ENCODE measurements at places on chromosomes 4 and X. TPM values are rescaled to one million over a fixed set of nuclear protein-coding genes. Genes with fewer than 3 reads are reported as not detected.

Gene TMSB15C
- not detected for polyA plus RNA-seq

Gene FAAH2
- 2.8 TPM for polyA plus RNA-seq

DNA sequence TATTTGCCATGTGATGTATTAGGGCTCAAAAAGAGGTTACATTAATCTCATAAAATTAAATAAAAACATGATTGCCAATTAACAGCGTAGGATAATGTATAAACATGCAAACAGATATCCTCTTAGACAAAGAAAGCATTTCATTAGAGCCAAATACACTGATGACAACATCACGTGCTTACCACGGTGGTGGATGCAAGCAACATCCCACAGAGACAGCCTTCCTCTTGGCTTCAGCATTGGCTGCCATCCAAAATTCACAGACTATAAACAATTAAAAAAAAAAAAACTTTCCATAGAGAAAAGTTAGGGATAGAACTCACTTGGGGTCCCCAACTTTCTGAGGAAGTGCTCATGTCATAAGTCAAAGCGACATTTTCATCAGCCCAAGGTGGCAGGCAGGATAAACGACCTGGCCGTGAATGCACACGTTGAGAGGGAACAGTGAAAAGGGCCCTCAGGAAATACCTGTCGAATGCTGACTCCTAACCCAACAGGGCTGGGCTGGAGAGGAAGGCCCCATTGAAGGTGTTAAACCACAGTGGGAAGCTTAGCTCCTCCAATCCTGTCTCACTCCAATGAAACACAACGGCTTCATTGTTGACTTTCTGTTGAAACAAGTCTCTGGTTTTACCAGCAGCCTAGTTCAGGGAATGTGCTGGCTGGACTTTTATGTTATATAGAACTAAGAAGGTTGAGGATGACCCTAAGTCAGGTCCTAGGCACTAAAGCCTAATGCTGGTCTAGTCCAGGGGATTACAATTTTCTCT lies 48.4 kb downstream of the IDS start:
- DNase-seq = no peak
- no peak overlapping the region for H3K4me3 ChIP-seq
- no peaks in the 10 kb centered on the region for H3K4me1 ChIP-seq
- H3K36me3 ChIP-seq = no peaks in the 10 kb centered on the region

Gene NAP1L2
- polyA plus RNA-seq = 1.8 TPM

GRCh38 chrX:151974336-151975227 lies at the start of gene GABRE:
TSS of gene GABRE (minus strand) at chrX:151974676. CDS start at chrX:151974625, 51 bp downstream.
- peaks cover 4% of the 10 kb centered on the region for H3K4me1 ChIP-seq
- peak within 1 kb of the TSS; percentile 62 for H3K4me3 ChIP-seq
- H3K27me3 ChIP-seq = no peaks in the 10 kb centered on the region
- H3K36me3 ChIP-seq = no peaks in the 10 kb centered on the region
- peak within 1 kb of the TSS; percentile 70 for H3K27ac ChIP-seq
- peak; percentile 62 for DNase-seq

DNA sequence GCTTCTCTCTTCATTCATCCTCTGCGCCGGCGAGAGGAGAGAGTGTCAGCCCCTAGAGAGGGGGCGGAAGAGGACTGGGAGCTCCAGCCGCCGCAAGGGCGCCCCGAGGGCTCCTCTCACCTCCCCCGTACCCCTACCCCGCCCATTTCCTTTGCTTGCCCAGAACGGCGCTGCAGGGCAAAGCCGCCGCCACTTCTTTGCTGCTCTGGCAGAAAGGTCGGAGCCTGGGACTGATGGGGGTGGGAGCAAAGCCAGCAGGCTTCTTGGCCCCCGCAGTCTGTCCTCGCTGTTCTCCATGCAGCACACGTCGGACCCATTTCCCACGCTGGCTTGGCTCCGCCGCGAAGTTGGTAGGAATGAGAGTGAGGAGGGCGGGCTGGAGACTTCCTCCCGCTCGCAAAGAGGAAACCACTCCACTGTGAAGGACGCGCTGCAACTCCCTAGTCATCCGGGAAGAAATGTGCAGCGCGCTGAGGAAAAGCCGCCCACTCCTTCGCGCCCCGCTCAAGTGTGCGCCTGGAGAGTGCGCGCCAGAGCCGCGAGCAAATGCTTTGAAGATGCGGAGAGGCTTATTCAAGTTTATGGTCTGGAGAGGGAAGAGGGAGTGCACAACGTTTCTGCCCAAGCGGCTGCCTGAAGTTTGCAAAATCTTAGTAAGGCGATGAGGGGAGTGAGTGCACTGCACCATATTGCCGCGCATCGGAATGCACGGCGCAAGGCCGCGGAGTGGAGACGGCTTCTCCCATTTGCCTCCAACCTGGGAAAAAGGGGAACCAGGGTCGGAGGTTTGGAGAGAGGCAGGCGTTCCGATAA lies 2.8 kb upstream of the PCDH7 start:
- peak overlapping the region; percentile 75 for H3K4me3 ChIP-seq
- DNase-seq = peak; percentile 25
- peaks cover 11% of the 10 kb centered on the region for H3K27me3 ChIP-seq
- H3K27ac ChIP-seq = peak overlapping the region; percentile 3
- no peaks in the 10 kb centered on the region for H3K4me1 ChIP-seq

- no peaks in the 10 kb centered on the region for H3K27me3 ChIP-seq
- H3K4me3 ChIP-seq = no peak overlapping the region
- H3K36me3 ChIP-seq = no peaks in the 10 kb centered on the region
- H3K27ac ChIP-seq = peak overlapping the region; percentile 98
These were observed 1.6 kb downstream of the RCHY1 start for GRCh38 chr4:75512386-75513211.

GRCh38 chr4:186807808-186808629 lies 84.4 kb upstream of the FAT1 start:
- DNase-seq = no peak
- no peak overlapping the region for H3K27ac ChIP-seq
- no peaks in the 10 kb centered on the region for H3K27me3 ChIP-seq
- peaks cover 7% of the 10 kb centered on the region for H3K4me1 ChIP-seq

GRCh38 chr4:145830699-145831098 lies 107.9 kb downstream of the ZNF827 start:
- peaks cover 5% of the 10 kb centered on the region for H3K36me3 ChIP-seq
- H3K4me3 ChIP-seq = no peak overlapping the region
- no peaks in the 10 kb centered on the region for H3K4me1 ChIP-seq

GRCh38 chrX:118534716-118535493 lies 39.3 kb downstream of the DOCK11 start:
- H3K4me3 ChIP-seq = no peak overlapping the region
- no peak for DNase-seq
- no peaks in the 10 kb centered on the region for H3K36me3 ChIP-seq
- no peak overlapping the region for H3K27ac ChIP-seq
- no peaks in the 10 kb centered on the region for H3K27me3 ChIP-seq

- H3K27me3 ChIP-seq = no peaks in the 10 kb centered on the region
- DNase-seq = peak; percentile 63
- H3K36me3 ChIP-seq = no peaks in the 10 kb centered on the region
- no peak overlapping the region for H3K27ac ChIP-seq
These were observed 69.8 kb downstream of the SHROOM3 start for GRCh38 chr4:76504613-76505465.

DNA sequence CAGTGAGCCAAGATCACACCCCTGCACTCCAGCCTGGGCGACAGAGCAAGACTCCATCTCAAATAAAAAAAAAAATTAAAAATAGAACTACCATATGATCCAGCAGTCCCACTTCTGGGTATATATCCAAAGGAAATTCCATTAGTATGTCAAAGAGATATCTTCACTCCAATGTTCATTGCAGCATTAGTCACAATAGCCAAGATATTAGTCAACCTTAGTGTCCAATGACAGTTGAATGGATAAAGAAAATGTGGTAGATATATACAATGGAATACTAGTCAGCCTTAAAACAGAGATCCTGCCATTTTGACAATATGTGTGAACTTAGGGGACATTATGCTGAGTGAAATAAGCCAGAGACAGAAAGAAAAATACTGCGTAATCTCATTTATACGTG lies 49.4 kb downstream of the C4orf46 start:
- H3K36me3 ChIP-seq = no peaks in the 10 kb centered on the region
- no peak overlapping the region for H3K4me3 ChIP-seq
- H3K4me1 ChIP-seq = no peaks in the 10 kb centered on the region

Gene GRPR
- polyA plus RNA-seq = not detected
